Right lobe of liver (tissue), 6 donors: ENCODE measurements at places on chromosomes 4 and X.

DNA sequence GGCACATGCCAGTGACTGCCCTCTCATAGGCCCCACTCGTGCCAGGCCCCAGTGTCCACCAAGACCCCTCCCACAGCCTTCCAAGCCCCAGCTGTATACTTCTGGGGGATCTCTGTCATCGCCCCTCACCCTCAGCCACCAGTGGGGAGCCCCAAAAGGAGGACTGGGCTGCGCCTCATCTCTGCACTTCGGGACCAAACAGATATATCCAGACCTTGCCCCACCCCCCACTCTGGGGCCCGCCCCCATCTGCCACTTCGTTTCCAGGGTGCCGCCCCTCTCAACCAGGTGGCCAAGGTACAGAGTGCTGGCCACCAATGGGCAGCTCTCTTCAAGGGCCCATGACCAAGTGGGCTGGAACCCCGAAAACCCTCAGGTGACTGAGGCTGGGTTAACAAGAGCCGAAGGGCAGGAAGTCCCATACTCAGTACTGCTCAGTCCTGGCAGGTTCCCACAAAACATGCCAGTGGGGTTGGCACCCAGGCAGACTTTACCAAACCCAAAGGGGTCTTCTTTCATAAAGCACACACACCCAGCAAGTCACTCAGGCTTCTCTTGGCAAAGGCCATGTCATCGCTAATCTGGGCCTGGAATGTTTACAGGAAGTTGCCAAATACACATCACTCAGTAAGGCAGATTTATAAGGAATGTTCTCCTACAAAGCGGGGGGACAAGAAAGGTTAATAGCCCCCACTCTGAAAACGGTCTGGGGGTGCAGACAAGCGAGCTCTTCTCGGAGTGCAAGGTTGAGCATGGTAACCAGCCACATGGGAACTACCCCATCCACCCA is 4.4 kb downstream of the ZFYVE28 start:
- DNase-seq: no peak

GRCh38 chr4:44368413-44369167 is 80.0 kb downstream of the KCTD8 start:
- no peak for DNase-seq

- DNase-seq: no peak
Observed at GRCh38 chr4:1862055-1862911, 6.3 kb upstream of the LETM1 start.

DNA sequence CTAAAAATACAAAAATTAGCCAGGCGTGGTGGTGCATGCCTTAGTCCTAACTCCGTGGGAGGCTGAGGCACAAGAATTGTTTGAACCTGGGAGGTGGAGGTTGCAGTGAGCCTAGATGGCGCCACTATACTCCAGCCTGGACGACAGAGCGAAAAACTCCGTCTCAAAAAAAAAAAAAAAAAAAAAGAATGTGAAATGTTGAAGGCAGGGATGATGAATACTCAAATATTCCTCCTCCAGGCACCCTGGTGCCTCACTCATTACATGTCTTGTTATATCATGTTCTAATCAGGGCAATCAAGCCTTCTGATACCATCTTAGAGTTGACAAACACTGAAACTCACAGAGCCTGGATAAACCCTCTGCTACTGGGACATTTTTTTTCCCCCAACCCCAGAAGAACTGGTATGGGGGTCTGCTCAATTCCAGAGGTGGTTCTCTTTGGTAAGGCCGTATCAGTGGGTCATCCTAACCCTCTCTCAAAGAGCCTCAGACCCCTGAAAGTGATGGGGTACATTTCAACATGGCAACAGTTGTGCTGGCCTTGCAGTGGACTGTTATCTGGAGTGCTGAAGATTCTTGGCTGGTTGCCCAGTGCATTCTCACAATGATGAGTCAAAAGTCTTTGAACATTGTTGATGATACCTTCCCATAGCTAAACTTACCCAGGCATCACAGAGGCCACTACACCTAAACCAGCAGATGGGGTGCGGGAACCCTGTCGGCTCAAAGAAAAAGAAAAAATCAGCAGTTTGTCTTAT is 2.4 kb upstream of the SH3KBP1 start:
- peak; percentile 43 for DNase-seq

- peak; percentile 41 for DNase-seq
Observed at GRCh38 chr4:1592709-1593417, 91.2 kb downstream of the FAM53A start.

- no peak for DNase-seq
Observed at GRCh38 chr4:170047771-170048354, 21.7 kb upstream of the MFAP3L start.

- DNase-seq: no peak
Observed at GRCh38 chrX:10769195-10769594, 148.8 kb upstream of the MID1 start.

- no peak for DNase-seq
Observed at GRCh38 chr4:73053076-73053475, 16.4 kb downstream of the COX18 start.

- no peak for DNase-seq
Observed at GRCh38 chr4:6333301-6334202, 63.9 kb downstream of the WFS1 start.

DNA sequence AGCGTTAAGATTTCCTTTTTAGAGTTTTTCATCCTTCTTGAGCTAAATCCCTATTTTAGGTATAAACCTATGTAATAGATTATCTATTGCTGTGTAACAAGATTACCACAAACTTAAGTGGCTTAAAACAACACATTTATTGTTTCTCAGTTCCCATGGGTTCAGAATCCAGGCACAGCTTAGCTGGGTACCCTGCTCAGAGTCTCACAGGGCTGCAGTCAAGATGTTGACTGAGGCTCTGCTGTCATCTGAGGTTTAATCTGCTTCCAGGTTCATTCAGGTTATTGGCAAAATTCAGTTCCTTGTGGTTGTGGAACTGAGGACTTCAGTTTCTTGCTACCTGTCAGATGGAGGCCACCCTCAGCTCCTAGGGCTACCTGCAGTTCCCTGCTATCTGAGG is 60.9 kb downstream of the GK start:
- no peak for DNase-seq

DNA sequence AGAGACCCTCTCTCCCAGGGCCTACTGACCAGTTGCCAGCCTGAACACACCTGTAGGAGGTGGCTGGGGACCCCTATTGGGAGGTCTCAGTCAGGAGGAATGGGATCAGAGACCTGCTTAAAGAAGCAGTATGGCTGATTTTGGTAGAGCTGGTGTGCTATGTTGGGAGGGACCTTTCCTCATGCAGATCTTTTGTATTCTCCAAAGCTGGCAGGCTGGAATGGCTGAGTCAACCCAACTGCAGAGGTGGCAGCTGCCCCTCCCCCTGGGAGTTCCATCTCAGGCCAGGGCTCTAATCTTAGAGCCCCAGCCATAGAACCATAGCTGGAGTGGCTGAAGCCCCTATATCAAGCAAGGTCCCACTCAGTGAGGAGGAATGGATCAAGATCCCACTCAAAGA is 279.3 kb upstream of the BMP3 start:
- no peak for DNase-seq

DNA sequence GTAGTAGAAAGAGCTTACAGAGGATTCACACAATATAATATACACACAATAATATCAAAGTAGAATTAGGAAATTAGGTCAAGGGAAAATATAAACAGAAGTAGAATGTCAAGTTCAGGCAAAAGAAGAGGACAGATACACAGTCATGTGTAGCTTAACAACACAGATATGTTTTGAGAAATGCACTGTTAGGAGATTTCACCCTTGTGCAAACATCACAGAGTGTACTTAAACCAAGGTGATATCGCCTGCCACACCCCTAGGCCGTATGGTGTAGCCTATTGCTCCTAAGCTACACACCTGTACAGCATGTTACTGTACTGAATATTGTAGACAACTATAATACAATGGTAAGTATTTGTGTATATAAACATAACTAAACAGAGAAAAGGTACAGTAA is 110.0 kb upstream of the EDNRA start:
- DNase-seq: no peak

DNA sequence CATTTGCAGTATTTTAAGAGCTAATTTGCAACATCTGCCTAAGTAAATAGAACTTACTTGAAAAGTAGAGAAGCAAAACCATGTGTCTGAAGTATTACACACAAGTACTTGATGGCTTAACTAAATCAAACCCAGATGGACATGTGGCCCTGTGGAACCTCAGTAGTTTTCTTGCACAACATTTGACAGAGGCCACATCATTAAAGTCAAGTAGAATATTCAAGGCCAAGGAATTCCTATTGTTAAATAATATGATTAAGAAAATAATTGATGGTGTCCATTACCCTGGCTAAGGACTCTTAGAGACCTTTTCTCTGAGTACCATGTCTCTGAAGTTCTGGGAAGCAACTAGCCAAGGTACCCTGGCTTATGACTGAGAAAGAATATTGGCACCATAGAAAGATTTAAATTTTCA is 135.4 kb upstream of the OTUD4 start:
- no peak for DNase-seq

GRCh38 chrX:23631136-23631535 is 36.2 kb upstream of the PRDX4 start:
- DNase-seq: no peak

- DNase-seq: no peak
Observed at GRCh38 chr4:184361443-184361842, 112.9 kb downstream of the IRF2 start.

GRCh38 chr4:13872155-13872554 is 244.6 kb upstream of the BOD1L1 start:
- DNase-seq: no peak

GRCh38 chr4:122661176-122662160 is 40.6 kb upstream of the IL21 start:
- no peak for DNase-seq

DNA sequence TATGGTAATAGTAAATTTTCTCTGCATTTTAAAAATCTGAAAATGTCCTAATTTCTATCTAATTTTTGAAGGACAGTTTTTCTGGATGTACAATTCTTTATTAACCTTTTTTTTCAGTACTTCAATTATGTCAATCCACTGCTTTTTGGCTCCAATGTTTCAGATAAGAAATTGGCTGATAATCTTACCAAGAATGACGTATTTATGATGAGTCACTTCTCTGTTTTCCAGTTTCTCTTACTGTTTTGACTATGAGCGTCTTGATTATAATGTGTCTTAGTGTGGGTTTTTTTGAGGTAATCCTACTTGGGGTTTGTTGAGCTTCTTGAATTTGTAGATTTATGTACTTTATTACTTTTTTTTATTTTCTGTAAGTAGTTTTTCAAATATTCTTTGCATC is 47.2 kb downstream of the UGT2B11 start:
- DNase-seq: no peak

GRCh38 chr4:31995943-31996901 is 1276.1 kb downstream of the PCDH7 start:
- DNase-seq: peak; percentile 10

- DNase-seq: no peak
Observed at GRCh38 chr4:145792429-145792828, 112.5 kb downstream of the C4orf51 start.

GRCh38 chr4:144582105-144582850 is 63.7 kb upstream of the HHIP start:
- no peak for DNase-seq

DNA sequence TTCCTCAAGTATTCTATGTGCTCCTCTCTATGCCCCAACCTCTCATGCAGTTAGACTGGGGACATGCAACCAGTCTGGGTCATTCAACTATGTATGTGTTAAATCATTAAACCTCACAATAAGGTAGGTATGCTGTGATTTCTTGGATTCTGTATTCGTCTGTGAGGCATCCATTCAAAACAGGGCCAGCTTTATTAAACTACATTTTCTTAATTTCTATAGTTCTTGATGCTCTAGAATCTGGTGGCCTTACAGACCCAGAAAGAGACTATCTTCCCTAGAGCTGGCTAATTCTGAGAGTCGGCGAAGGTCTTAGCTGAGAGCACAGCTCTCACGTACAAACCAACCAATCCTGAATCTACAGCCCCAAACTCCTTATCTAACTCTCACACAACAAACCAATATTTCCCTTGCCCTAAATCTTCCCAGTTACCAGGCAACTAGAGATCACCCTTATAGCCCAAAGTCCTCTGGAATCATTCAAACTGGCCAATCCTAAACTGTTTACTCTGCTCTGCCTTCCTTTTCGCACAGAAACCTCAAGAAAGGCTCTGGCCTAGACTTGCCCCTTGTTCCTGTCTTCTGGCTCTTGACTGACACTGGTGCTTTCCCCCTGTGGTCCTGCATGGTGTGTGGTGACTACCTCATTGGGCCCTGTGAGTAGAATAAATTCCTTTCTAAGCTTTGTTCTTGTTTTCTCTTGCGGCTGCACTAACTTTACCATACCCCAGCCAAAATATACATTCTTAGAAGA is 203.5 kb upstream of the TET2 start:
- no peak for DNase-seq

- DNase-seq: no peak
Observed at GRCh38 chrX:123731258-123731986, 1.4 kb downstream of the THOC2 start.

DNA sequence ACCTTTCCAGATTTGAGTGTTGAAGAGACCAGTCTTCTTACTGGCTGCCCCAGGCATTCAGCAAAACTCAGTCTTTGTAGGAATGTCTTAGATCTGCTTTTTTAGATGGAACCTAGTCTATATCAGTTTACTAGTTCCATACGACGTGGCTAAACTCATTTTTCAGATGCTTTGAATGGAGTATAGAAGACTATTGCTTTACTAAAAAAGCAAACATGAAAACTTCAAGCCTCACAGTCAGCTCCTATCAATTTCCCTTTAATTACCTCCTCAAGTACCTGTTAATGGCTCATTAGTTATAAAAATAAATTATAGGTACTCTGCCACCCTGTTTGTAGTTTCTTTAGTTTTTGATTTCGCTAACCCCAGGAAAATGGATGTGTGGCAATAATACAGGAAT is 63.0 kb upstream of the STOX2 start:
- no peak for DNase-seq
